ENCODE measurements at places on chromosomes 3 and 15.

GRCh38 chr3:173225351-173225750, 84.3 kb upstream of the SPATA16 start:
- DNase-seq, result no peak

DNA sequence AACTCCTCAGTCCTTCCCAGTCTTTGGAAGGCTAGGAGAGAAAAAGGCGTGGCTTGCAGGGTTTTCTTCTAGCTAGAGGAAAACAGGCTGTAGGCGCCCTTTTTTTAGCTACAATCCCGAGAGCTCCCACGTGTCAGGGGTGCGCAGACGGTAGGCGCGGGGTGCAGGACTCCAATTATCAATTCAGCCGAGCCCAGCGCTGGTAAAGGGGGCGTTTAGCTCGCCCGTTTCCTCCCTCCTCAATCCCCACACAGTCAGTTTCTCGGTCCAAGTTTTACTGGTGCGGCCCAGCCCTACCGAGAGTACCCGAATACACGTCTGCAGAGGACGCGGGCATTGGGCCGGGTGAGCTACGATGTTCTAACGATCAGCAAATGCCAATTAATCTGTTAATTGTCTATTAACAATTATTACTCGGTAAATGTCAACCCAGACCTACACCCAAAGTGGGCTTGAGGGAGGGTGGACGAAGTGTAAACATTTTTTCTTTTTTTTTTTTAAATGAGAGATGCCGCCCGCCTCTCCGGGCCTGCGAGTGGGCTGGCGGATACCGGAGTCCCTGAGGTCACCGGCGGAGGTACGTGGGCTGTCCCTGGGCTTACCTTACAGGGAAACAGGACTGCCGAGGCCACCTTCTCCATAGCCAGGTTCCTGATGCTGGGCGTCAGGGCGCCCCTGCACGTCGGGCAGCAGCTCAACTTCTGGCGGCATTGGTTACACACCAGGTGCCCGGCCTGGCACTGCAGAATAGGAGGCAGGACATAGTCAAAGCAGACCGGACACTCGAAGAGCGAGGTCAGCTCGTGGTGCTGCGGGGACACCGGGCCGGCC, 923 bp downstream of the SIAH2 start:
- DNase-seq, result peak; percentile 27

GRCh38 chr3:196985298-196985697, 16.7 kb upstream of the PIGZ start:
- DNase-seq, result no peak

DNA sequence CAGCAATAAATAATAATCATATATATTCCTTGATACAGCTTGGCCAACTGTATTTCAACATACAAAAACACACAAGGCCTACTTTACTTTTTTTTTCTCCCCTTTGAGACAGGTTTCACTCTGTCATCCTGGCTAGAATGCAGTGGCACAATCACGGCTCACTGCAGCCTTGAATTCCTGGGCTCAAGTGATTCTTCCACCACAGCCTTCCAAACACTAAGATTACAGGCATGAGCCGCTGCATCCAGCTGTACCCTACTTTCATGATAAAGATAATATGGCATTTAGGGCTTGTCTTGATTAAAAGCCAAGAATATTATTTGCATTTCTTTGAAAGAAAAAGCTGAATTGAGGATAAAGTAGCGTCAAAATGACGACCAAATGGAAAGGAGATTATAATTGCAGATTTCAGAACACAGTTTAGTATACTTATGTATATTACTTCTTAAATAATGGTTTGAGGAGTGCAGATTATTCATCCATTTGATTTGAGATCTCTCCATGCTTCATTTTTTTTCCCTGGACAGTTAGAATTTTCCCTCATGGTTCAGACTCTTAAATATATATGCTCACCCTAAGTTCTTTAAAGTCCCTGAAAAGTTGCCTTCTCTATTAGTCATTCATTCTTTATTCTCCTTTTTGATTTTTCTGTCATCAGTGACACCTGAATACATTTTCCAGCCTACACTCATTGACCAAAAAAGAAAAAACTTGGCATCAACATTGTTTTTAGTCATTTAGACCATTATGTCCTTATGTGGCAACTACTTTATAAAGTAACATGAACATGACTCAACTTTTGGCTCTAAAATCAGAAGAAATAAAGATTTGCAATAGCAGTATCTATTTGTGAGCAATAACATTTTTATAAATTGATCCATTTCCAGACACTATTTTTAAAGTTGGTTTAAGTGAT, 48.5 kb upstream of the MLF1 start:
- DNase-seq, result no peak

DNA sequence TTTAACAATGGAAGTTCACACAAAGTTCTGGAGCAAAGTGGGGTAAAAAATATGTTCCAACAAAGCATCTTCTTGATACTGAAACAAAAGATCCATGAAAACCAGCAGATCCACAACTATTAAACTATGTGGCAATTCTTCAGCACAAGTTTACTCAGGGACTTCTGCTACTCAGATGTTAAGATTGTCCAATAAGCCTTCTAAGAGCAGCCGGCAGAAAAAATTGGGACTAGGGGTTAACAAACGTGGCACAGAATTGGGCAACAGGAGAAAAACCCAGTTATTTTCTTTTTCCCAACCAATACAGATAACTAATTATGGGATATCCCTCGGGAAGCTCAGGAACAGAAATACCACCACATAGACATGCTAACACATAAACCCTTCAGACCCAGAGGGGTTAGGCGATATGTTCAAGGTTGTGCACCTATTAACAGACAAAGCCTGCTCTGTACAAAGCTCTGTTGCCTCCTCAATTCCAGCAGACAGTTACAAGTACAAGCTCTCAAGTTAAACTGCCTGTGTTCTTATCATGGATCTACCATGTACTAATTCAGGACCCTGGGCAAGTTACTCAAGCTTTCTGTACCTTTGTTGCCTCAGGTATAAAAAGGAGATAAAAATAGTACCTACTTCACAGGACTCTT, 6.8 kb downstream of the SSR3 start:
- no peak for DNase-seq

GRCh38 chr15:62188744-62189143, 23.7 kb upstream of the C2CD4B start:
- no peak for DNase-seq

DNA sequence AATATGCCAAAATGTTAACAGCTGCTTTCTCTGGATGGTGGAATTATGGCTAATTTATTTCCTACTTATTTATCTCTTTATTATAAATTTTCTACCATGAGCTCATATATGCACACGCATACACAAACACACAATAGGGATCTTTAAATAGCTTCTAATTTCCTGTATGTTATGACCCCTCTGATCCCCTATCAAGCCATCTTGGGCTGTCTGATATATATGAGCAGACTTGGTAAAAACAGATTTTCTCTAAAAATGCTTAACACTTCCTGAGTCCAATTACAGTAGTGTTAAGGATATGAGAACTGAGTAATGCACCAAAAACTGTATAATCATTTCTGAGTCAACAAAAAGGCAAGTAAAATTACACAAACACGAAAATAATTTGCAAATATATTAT, 52.0 kb upstream of the LMOD3 start:
- DNase-seq, result no peak

GRCh38 chr3:40196966-40197365, 112.5 kb upstream of the EIF1B start:
- no peak for DNase-seq
